ENCODE measurements at places on chromosomes 4 and X.

DNA sequence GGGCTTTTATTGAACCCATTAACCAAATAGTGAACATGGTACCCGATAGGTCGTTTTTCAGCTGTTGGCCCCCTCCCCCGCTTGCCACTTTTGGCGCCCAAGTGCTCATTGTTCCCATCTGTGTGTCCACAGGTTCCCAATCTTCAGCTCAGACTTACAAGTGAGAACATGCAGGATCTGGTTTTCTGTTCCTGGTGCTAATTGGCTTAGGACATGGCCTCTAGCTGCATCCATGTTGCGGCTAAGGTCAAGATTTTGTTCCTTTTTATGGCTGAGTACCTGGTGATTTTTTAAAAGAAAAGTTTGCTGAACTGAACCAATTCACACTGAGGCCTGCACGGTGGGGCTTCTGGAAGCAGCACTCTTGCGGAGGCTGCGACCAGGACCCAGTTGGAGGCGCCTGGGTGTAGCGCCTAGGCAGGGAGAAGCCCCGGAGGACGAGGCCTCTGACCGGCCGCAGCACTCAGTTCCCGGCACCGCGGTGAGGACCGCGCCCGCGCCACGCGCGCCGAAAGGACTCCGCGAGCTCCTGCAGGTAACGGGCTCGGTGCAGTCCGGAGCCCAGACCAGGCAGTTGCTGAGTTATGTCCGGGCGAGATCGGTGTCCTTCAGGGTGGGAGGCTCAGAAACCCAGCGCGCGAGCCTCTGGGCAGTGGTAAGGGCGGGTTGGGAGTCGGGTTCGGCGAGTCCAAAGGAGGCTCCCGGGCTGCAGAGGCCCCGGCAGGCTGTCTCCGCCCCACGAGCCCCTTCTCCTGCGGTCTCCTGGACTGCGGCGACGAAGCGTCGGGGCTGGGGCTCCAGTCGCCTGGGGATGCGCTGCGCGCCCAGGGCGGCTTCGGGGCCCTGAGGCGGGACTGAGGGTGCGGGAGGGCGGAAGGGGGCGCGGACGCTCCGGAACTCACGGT lies 15.8 kb upstream of the SLC25A4 start:
- peak; percentile 40 for DNase-seq

DNA sequence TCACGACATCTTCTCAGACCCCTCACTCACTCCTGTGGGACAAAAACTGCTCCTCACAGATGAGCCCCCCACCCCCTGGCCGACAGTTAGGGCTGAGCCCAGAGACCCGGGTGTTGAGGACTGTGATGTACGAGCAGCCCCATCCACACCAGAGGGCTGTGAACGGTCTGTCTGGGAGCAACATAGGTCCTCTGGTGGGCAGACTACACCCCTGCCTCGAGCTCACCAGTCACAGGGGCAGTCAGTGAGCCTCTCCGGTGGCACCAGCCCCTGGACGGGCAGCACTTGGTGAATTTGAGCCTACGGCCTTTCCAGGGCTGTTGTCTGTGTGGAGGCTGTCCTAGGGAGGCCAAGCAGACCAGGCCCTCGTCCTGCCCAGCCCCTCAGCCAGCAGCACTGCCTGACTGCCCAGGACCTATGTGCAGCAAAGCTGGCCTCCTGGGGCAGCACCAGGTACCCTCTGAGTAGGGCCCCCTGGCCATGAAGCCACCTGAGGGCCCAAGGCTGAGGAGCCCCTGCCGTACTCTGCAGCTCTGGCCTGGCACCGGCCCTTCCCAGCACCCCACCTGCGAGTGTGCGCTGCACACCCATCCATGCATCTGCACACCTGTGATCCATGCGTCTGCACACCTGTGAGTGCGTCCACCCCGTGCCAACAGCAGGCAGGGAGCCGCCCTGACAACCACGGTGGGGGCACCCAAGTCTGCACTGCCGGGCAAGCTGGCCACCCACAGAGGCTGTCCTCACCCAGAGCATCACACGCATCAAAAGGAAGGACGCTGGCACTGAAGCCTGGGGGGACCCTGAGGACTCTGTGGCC lies 111.6 kb upstream of the NKX1-1 start:
- peak; percentile 3 for DNase-seq

DNA sequence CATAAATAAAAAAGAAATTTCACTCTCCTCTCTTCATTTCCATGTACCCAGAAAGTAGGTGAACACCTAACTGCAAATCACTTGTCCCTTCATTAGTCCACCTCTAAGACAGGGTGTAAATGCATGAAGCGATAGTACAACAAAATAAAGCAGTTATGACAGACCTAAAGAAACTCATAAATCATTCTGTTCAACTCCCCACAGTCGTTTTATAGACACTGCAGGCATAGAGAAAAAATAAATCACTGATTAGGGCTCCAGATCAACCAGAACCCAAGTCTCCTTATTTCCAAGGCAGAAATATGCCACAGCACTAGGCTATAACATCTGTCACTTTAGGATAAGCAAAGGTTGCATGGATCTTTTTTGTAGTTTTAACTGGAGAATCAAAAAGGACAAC lies 3.0 kb downstream of the RASGEF1B start:
- no peak for DNase-seq

DNA sequence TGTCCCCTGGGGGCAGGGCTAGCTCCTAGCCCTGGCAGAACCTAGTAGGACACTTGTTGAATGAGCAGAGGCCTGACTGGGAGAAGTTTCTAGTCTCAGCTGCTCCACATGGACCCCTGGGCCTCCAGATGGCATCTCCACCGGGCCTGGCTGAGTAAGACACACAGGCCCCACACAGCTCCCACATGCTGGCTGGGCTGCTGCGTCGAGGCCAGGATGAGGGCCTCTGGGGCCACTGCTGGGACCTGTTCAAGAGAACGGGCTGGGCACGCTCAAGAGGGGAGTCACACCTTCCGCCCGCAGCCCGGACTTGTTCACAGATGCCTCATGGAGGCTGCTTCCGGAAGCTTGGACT lies 4.2 kb upstream of the HGFAC start:
- DNase-seq = no peak

Data from BE2C (cell line).